ENCODE measurements at places on chromosomes 5 and 9. TPM values are rescaled to one million over a fixed set of nuclear protein-coding genes. Genes with fewer than 3 reads are reported as not detected.

Gene STPG3
- not detected for total RNA-seq

Gene SOX30
- not detected for total RNA-seq

Gene ZDHHC21
- total RNA-seq = 9.4 TPM

Gene DRD1
- not detected for total RNA-seq

Gene SIT1
- total RNA-seq = 2.9 TPM

Gene PDCD1LG2
- 1.0 TPM for total RNA-seq

Gene IRX4
- 43.1 TPM for total RNA-seq

Gene FGF10
- total RNA-seq = 0.42 TPM

Gene ENTPD8
- not detected for total RNA-seq

Gene AIF1L
- total RNA-seq = 25.6 TPM

- H3K36me3 ChIP-seq = no peaks in the 10 kb centered on the region
- peak overlapping the region; percentile 100 for H3K27ac ChIP-seq
Observed at GRCh38 chr5:139342423-139342723, 719 bp downstream of the PAIP2 start.

- no peak overlapping the region for H3K4me3 ChIP-seq
- no peaks in the 10 kb centered on the region for H3K27me3 ChIP-seq
- H3K27ac ChIP-seq = no peak overlapping the region
- H3K4me1 ChIP-seq = peaks cover under 1% of the 10 kb centered on the region
- DNase-seq = no peak
- no peaks in the 10 kb centered on the region for H3K36me3 ChIP-seq
Observed at GRCh38 chr5:89307972-89308371, 425.0 kb upstream of the MEF2C start.

DNA sequence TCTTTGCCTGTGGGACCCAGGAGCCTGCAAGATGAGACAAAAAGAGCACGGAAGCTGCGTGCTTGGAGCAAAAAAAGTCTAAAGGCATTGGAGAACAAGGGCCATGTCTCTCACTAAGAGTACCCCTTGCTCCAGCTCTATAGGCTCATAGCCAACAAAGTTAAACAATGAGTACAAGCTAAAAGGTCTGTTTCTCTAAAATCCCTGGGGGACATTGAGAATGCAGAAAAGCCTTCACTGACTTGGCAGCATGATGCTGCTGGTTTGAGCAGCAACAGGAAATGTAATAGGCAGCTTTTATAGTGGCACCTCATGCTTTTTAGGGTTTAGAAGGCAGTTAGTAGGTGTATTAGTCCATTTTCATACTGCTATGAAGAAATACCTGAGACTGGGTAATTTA, 287.5 kb downstream of the SMARCA2 start:
- H3K27me3 ChIP-seq = no peaks in the 10 kb centered on the region
- H3K27ac ChIP-seq = no peak overlapping the region
- H3K36me3 ChIP-seq = no peaks in the 10 kb centered on the region

GRCh38 chr5:113361701-113362100, 73.1 kb downstream of the TSSK1B start:
- H3K36me3 ChIP-seq = no peaks in the 10 kb centered on the region
- no peak overlapping the region for H3K27ac ChIP-seq
- H3K27me3 ChIP-seq = no peaks in the 10 kb centered on the region
- H3K4me3 ChIP-seq = no peak overlapping the region

- no peaks in the 10 kb centered on the region for H3K36me3 ChIP-seq
- no peaks in the 10 kb centered on the region for H3K4me1 ChIP-seq
- H3K27ac ChIP-seq = no peak overlapping the region
- H3K27me3 ChIP-seq = no peaks in the 10 kb centered on the region
- no peak overlapping the region for H3K4me3 ChIP-seq
Observed at GRCh38 chr9:36284226-36284625, 26.0 kb upstream of the GNE start.

- DNase-seq = no peak
- H3K4me3 ChIP-seq = no peak overlapping the region
- H3K4me1 ChIP-seq = peaks cover 3% of the 10 kb centered on the region
- peaks cover 82% of the 10 kb centered on the region for H3K36me3 ChIP-seq
- H3K27ac ChIP-seq = no peak overlapping the region
- no peaks in the 10 kb centered on the region for H3K27me3 ChIP-seq
Observed at GRCh38 chr5:138514021-138514420, 29.0 kb downstream of the ETF1 start.

- no peaks in the 10 kb centered on the region for H3K36me3 ChIP-seq
- peaks cover 3% of the 10 kb centered on the region for H3K4me1 ChIP-seq
- H3K4me3 ChIP-seq = no peak overlapping the region
- H3K27me3 ChIP-seq = no peaks in the 10 kb centered on the region
Observed at GRCh38 chr9:110650261-110650660, 18.3 kb upstream of the MUSK start.

GRCh38 chr5:72209147-72210115, 102.2 kb downstream of the MAP1B start:
- no peak overlapping the region for H3K27ac ChIP-seq
- H3K4me3 ChIP-seq = no peak overlapping the region
- no peaks in the 10 kb centered on the region for H3K27me3 ChIP-seq
- peaks cover 25% of the 10 kb centered on the region for H3K4me1 ChIP-seq
- peaks cover 13% of the 10 kb centered on the region for H3K36me3 ChIP-seq
- DNase-seq = no peak

- DNase-seq = no peak
- peaks cover 87% of the 10 kb centered on the region for H3K4me1 ChIP-seq
- H3K27ac ChIP-seq = peak overlapping the region; percentile 96
- H3K27me3 ChIP-seq = no peaks in the 10 kb centered on the region
Observed at GRCh38 chr9:128096616-128097536, 28.8 kb downstream of the SLC25A25 start.

GRCh38 chr9:128552153-128552743, at the start of gene SPTAN1:
Gene SPTAN1, plus strand, starts transcription at chr9:128552587. Its CDS starts 14,154 bp downstream, at chr9:128566741.
- H3K4me3 ChIP-seq = peak within 1 kb of the TSS; percentile 90
- H3K27ac ChIP-seq = peak within 1 kb of the TSS; percentile 96
- no peaks in the 10 kb centered on the region for H3K27me3 ChIP-seq
- peak; percentile 93 for DNase-seq
- peaks cover 60% of the 10 kb centered on the region for H3K4me1 ChIP-seq
- H3K36me3 ChIP-seq = no peaks in the 10 kb centered on the region

- H3K27me3 ChIP-seq = no peaks in the 10 kb centered on the region
- H3K27ac ChIP-seq = no peak overlapping the region
- DNase-seq = no peak
- no peak overlapping the region for H3K4me3 ChIP-seq
- H3K36me3 ChIP-seq = no peaks in the 10 kb centered on the region
Observed at GRCh38 chr9:106286249-106286648, 576.7 kb upstream of the ZNF462 start.

GRCh38 chr5:142894749-142895148, 124.6 kb downstream of the ARHGAP26 start:
- no peak overlapping the region for H3K4me3 ChIP-seq
- H3K4me1 ChIP-seq = no peaks in the 10 kb centered on the region
- H3K36me3 ChIP-seq = peaks cover 6% of the 10 kb centered on the region
- DNase-seq = no peak
- H3K27ac ChIP-seq = no peak overlapping the region

GRCh38 chr5:124180299-124180874, 566.1 kb downstream of the ZNF608 start:
- H3K4me1 ChIP-seq = no peaks in the 10 kb centered on the region
- no peaks in the 10 kb centered on the region for H3K27me3 ChIP-seq
- H3K36me3 ChIP-seq = no peaks in the 10 kb centered on the region
- H3K27ac ChIP-seq = no peak overlapping the region
- DNase-seq = no peak
- no peak overlapping the region for H3K4me3 ChIP-seq

GRCh38 chr5:13580058-13580457, 364.4 kb downstream of the DNAH5 start:
- no peaks in the 10 kb centered on the region for H3K4me1 ChIP-seq
- no peaks in the 10 kb centered on the region for H3K27me3 ChIP-seq
- H3K4me3 ChIP-seq = no peak overlapping the region
- no peak for DNase-seq
- no peaks in the 10 kb centered on the region for H3K36me3 ChIP-seq

DNA sequence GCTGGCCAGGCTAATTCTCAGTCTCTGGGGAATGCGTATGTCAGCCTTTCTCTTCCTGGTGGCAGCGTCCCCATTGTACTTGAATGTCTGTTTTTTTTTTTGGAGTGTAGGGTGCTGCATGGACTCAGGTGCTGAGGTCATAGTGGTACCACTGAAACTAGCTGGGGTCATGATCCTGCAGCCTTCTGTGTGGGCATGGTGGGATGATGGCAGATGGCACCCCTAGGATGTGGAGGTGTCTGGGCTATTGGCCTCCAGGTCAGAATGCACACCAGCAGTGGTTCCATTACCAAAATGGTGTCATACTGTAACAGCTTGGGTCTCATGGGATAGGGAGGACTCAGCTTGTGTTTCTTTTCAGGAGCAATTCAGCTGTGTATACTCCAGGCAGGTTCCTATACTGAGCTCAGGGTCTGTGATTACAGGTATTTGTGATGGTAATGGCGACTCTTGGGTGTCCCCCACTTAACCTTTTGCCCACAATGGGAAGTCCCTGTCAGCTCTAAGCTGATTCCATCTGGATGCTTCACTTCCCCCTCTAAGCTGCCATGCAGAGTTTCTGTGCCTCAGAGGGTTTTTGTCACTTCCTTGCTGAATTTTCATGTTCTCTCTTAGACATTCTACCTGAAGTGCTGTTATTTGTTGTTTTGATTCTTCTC, 17.9 kb downstream of the HSD17B4 start:
- no peak for DNase-seq
- no peaks in the 10 kb centered on the region for H3K27me3 ChIP-seq
- H3K4me3 ChIP-seq = no peak overlapping the region

DNA sequence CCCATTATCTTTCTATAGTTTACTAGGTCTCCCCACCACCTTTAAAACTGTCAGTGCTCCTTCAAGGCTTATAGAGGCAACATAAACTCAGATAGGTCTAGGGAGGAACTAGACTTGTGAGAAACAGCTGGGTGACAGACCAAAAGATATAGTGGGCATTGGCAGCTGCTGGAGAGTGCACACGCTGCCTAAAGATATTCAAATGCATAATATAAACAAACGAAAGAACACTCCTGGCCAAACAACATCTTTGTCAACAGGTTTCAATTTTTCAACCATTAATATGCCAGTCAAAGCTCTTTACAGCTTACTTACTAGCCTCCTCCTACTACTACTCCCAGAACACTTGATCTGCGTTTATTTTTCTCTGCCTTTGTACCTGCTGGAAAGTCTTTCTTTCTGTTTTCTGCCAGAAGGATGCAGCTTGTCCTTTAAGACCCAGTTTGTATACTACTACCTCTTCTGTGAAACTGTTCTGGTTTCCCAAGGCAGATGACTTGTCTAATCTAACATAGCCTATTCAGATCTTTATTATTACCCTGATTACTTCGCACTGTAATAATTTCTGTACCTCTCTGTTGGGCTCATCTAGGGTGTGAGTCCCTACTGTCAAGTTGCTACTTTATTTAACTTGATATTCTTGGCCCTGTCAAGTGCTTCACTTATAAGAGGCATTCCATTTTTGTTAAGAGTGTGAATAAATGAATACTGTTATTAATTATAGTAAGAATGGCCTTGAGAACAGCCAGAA, 14.3 kb downstream of the KDM3B start:
- H3K4me3 ChIP-seq = no peak overlapping the region
- H3K36me3 ChIP-seq = no peaks in the 10 kb centered on the region
- H3K27ac ChIP-seq = no peak overlapping the region
- no peaks in the 10 kb centered on the region for H3K27me3 ChIP-seq
- no peak for DNase-seq
- peaks cover 28% of the 10 kb centered on the region for H3K4me1 ChIP-seq

DNA sequence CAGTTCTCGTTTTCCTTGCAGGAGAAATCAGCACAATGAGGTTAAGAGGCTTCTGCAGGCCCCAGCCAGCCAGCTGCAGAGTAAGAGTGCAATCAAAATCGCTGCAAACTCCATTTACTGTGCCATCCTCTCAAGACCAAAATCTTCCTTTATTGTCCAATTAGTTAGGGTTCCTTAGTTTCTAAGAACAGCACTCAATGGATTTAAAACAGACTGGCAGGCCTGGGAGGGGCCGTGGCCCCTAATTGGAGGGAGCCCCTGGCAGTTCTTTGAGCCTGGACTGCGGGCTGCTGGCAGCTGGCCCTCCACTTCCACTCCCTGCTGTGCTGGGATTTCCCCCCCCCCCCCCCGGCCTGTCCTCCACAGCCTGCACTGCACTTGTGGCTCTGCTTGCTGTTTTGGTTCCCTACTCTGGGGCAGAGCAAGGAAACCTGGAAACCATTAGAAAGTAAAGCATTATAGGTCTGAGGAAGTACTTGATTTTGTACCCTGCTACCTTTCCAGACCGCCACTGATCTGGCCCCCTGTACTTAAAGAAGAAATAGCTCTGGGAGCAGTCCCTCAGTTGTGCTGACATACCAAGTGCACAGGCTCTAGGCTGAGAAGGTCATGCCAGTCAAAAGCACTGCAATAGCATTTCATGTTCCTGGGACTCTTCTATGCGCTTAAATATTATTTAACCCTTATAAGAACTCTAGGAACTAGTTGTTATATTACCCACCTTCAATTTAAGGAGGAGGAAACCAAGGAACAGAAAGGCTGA, 129.0 kb downstream of the APBA1 start:
- H3K4me1 ChIP-seq = peaks cover 5% of the 10 kb centered on the region
- H3K4me3 ChIP-seq = no peak overlapping the region
- H3K27me3 ChIP-seq = no peaks in the 10 kb centered on the region
- H3K36me3 ChIP-seq = no peaks in the 10 kb centered on the region

DNA sequence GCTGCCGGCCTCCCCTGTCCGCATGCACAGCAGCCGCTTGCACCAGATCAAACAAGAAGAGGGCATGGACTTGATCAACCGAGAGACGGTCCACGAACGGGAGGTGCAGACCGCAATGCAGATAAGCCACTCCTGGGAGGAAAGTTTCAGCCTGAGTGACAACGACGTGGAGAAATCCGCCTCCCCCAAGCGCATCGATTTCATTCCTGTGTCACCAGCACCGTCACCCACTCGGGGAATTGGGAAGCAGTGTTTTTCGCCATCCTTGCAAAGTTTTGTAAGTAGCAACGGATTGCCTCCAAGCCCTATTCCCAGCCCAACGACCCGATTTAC, 75.3 kb downstream of the PIP5K1B start:
- H3K4me1 ChIP-seq = peaks cover 53% of the 10 kb centered on the region
- H3K4me3 ChIP-seq = peak overlapping the region; percentile 92
- H3K27me3 ChIP-seq = no peaks in the 10 kb centered on the region
- peak overlapping the region; percentile 95 for H3K27ac ChIP-seq
- DNase-seq = no peak

GRCh38 chr5:146059460-146060220, 45.7 kb downstream of the PLAC8L1 start:
- H3K4me3 ChIP-seq = no peak overlapping the region
- H3K4me1 ChIP-seq = no peaks in the 10 kb centered on the region
- no peak for DNase-seq
- H3K27ac ChIP-seq = no peak overlapping the region

- peak overlapping the region; percentile 88 for H3K27ac ChIP-seq
- no peak for DNase-seq
- H3K4me3 ChIP-seq = no peak overlapping the region
- H3K27me3 ChIP-seq = no peaks in the 10 kb centered on the region
Observed at GRCh38 chr9:94922098-94922607, 195.7 kb downstream of the AOPEP start.

All from suprapubic skin (tissue), 4 donors.